ENCODE measurements at places on chromosomes 7 and 10.
A peak's percentile ranks its signal among the peaks of the same experiment; 100 is the strongest.

DNA sequence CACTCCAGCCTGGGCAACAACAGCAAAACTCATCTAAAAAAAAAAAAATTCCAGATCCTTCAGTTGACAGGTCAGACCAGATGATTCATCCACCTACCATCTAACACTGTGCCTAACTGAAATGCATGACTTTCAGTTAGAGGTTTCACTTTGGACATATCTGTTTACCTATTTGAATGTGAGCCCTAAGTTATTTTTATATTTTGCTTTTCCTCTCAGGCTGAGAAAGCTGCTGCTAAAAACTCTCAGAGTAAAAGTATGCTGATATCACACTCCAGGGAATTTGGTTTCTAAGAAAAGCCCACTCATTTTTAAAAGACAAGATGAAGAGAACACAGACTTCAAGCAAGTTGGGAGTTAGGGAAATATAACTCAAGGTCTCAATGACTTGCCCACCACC lies 126.0 kb downstream of the SGMS1 start:
- no peak for DNase-seq

DNA sequence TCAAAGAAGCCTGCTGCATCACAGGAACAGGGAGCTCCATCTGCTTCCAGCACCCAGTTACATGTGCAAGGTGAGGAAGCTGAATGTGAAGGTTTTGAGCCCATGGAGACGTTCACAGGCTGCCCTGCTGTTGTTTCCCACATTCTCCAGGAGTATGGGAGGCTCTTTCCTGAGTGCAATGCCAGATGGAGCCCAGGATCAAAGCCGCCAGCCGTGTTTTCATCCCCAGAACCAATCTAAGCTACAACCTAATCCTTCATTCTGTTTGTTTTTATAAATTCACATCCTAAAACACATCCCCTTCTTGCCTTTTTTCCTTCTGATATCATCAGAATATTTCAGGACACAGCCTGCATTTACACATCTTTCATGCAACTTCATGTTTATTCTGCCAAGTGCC lies 98.9 kb upstream of the PRR15 start:
- no peak for DNase-seq

DNA sequence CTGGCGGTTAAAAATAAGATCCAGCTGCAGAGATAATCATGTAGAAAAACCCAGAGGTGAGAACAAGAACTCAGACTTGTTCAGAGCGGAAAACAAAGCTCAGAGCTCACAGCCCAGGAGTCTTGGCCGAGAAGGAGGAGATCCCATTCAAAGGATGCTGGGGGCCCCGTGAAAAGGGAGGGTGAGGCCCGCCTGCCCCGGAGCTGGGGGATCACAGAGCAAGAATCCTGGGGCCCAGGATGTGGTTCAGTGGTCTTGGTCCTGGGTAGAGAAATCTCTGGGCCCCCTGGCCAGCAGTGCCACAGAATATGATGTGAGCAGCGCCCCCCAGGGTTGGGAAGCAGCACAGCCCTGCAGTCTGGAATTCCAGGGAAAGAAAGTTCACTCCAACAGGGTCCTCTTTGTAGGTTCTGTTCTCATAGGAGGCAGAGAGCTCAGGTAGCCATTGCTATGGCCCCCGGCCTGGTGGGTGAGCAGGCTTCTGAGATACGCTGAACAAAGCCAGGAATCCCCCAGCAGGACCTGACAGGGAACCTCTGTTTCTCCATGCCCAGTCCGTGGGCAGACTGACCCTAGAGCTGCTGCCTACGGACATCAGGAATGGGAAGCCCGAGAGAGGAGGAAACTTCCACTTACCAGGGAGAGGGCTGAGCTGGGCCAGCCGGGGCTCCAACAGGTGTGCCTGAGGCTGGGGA lies 77.7 kb upstream of the GNA12 start:
- DNase-seq: no peak

DNA sequence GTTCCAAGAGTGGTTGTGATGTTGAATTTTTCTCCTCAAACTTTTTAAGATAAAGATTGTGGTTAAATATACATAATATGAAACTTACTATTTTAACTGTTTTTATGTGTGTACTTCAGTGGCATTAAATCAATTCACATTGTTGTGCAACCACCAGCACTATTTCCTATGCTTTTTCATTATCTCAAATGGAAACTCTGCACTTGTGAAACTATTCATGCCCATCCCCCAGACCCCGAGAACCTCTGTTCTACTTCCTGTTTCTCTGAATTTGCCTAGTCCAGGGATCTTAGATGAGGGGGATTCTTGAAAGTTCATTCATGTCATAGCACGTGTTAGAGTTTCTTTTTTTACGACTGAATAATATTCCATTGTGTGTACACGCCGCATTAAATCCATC lies 67.0 kb downstream of the WDR37 start:
- DNase-seq: no peak

DNA sequence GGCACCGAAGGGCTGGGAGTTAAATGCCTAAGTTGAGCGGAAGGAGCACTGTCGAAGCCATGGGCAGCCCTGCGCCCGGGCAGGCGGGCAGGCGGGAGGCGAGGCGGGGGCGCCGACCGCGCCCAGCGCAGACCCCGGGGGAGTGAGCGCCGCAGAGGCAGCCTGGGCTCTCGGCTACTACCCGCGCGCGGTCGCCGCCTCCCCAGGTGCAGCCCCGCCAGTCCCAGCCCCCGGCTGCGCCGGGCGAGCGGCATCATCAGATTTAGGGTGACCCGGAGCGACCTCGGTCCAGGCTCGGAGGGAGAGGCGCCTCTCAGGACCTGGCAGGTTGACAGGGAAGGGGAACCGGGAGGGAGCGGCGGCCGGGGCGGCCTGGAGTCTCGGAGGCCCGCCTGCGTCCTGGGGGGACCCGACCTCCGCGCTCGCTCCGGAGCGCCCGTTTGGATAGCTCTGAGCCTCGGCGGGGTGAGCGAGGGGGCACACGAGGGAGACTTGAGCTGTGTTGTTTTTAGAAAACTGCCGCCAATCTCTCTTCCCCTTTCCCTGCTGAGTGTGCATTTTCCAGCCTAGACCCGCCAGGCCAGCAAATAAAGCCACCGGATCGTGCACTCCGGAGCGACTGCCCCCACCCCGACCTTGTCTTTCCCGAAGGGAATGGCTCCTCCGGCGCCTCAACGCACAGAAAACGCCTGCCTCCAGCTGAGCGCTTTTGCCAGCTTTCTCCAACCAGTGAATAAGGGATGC lies 2.3 kb upstream of the NRP1 start:
- DNase-seq: no peak

GRCh38 chr7:131021460-131021859 lies 287.5 kb upstream of the KLF14 start:
- DNase-seq: no peak

DNA sequence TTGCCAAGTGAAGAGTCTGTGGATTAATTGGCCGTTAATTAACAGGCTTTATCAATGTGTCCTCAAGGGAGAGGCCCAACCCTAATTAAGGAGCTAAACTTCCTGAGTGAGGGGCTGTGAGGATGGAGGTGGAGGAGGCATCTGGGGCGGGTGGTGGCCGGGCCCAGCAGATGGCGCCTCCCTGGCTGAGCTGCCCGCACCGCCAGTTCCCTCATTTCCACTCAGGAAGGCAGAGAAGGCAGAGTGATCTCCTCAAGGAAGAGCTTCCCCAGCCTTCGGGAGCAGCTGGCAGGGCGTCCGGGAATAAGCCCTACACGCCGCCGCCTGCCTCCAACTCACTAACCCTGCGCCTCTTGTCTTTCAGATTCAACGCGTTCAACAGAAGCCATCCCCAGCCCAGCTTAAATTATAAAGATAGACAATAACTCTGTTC lies 112.2 kb downstream of the CYTH3 start:
- peak; percentile 41 for DNase-seq

DNA sequence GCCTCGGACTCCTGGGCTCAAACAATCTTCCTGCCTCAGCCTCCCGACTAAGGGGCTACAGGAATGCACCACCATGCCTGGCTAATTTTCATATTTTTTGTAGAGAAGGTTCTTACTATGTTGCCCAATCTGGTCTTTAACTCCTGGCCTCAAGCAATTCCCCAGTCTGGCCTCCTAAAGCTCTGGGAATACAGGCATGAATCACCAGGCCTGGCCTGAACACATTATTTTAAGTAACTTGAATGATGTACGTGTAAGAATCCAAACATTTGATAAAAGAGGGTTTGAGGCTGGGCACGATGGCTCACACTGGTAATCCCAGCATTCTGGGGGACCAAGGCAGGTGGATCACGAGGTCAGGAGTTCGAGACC lies 13.0 kb upstream of the BAMBI start:
- no peak for DNase-seq

- no peak for DNase-seq
These were observed 294.7 kb downstream of the PTPRN2 start for GRCh38 chr7:158292948-158293347.

DNA sequence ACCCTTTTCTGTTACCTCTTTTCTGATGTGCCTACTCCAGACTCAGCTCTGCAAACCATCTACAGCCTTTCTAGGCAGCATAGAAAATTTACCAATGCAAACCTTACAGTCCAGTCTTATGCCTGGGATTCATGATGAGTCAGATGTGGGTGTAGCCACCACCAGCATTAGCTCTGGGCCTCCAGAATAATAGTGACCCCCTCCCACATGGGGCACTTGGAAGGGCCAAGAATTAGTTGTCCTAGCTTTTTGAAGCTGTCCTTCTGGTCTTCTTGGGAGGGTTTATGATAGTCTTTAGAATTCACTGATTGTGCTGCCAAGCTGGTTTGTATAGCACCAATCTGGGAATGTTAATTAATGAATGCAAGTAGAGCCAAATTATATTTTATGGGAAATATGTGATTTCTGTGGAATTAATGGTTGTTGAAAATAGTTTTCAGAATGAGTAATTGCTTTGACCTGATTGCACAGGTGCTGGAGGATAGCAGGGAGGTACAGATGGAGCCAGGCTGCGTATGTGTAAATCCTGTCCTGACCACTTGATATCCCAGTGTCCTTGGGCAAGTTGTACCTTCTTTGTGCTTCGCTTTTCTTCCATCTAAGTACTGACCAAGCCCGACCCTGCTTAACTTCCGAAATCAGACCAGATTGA lies 94.8 kb downstream of the CPED1 start:
- peak; percentile 44 for DNase-seq

DNA sequence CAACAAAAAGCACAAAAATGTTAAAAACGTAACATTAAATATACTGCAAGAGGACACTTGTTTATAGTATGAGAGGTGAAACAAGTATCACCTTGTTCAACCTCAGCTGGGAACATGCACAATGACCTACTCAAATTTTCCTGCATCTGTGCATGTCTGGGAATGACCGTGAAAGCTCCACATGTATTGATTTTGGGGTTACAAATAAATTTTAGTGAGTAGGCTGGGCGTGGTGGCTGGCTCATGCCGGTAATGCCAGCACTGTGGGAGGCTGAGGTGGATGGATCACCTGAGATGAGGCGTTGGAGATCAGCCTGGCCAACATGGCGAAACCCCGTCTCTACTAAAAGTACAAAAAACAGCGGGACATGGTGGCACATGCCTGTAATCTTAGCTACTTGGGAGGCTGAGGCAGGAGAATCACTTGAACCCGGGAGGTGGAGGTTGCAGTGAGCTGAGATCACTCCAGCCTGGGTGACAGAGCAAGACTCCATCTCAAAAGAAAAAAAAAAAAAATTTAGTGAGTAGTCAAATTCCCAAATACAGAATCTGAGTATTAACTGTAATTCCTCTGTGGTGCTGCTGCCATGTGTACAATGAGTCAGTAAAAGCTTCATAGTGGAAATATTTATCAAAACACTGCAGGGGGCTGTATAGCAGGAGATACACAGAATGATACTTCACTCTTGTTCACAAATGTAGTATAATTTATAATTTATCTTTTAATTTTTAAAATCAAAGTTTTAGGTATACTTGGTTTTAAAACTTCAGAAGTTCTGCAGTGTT lies 41.1 kb downstream of the SUGCT start:
- DNase-seq: no peak

GRCh38 chr7:108716783-108717182 lies 147.1 kb downstream of the DNAJB9 start:
- DNase-seq: no peak

Data from gastrocnemius medialis (tissue), 4 donors.